ENCODE measurements at places on chromosomes 1 and 21.

DNA sequence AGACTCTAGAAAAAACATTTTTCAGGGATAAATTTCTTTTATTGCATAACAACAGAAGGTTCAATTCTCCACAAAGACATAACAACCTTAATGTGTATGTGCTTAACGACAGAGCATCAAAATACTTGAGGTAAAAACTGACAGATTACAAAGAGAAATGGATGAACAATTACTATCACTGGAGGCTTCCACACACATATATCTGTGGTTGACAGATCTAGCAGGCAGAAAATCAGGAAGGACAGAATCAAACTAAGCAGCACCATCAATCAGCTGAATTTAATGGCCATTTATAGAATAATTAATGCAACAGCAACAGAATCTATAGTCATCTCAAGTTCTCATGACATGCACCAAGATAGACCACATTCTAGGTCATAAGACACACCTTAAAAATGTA is 306.0 kb upstream of the GREM2 start:
- DNase-seq = no peak

DNA sequence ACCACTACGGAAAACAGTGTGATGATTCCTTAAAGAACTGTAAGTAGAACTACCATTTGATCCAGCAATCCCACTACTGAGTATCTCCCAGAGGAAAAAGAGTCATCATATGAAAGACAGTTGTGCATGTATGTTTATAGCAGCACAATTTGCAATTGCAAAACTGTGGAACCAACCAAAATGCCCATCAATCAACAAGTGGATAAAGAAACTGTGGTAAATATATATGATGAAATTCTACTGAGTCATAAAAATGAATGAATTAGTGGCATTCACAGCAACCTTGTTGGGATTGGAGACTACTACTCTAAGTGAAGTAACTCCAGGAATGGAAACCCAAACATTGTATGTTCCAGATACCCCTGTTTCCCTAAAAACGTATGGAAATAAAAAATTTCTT is 337.0 kb upstream of the PTBP2 start:
- DNase-seq = no peak

GRCh38 chr1:119387858-119388257 is 19.3 kb downstream of the HAO2 start:
- DNase-seq = no peak

DNA sequence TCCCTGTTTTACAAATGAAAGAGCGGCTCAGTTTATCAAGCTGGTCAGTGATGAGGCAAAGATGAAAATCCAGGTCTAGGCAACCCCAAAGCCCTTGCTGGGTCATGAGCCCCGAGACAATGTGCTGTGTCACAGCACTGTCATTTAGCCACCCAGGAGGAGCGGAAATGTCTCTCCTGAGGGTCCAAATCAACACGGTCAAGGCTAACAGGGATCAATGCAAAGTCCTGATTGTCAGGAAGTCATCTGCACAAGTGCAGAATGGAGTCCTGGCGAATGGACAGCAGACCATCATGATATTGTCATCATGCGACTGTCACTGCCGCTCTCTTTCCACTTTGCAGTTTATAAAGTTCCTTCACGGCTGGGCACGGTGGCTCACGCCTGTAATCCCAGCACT is 30.2 kb downstream of the NCMAP start:
- DNase-seq = no peak

GRCh38 chr1:56415720-56416119 is 163.6 kb downstream of the PLPP3 start:
- DNase-seq = no peak

GRCh38 chr1:191588905-191589304 is 569.4 kb upstream of the RGS18 start:
- DNase-seq = no peak

DNA sequence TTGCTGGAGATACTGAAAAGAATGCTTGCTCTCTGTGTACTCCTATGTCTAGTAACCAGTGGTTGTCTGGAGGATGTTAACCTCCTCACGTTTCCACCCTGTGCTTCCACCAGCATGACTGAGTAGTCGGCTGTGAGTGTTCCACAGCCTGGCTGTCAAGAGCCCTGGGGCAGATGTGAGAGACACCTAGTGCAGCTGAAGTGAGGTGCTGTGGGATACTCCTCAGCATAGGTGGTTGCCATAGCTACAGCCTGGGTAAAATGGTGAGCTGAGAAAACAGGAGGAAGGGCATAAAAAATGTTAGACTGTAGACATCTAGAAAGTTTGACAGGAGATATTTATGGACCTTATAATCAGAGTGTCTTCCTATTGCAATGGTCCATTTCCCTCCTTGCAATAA is 15.8 kb downstream of the IVL start:
- no peak for DNase-seq

DNA sequence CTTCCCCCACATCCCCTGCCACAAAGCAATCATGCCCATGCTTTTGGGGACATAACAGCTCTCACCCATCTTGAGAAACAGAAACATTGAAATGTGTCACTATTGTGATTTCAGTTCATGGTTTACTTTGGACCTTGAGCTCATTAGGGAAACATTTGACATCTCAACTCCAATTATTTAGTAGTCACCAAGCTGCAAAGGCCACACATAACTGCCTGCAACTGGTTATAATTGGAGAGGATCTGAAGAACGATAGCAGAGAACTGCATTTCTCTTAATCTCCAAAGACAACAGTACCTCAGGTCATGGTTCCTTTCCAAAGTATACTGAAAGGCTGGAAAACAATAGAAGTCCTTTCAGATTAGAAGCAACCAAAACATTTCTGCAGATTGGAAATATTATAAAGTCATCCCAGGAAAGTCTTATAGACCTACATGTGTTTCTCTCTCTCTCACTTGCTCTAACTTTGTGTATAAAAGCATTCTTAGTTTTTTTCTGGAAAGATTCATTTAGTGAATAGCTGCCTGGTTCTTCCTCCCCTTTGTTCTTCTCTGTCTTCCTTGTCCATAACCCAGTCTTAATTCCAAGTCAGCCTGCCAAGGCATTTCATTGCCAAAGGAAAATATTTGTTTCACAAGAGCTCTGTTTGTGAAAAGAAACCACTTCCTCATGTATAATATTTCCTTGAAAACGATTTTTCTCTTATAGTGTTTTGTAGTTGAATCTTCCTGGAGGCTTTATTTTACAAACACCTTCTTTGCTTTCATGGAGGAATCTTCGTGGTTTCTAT is 426.8 kb downstream of the ADGRL2 start:
- no peak for DNase-seq

DNA sequence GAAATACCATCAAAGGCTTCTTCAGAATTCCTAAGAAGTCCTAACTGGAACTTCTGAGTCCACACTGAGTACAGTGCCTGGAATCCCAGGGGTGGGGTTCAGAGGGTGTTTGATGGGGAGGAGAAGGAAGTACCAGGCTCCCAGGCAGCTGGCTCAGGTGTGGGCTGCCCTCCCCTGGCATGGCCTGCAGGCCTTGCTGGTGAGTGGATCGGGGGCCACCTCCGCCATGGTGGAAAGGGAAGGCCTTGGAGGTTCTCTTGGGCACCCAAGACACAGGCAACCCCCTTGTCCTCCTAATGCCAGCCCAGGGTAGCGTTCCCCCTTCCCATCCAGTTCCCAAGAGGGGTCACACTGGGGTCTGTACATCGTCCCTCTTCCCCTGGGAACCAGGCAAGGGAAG is 26.8 kb upstream of the TNFRSF1B start:
- no peak for DNase-seq

- no peak for DNase-seq
Observed at GRCh38 chr21:36790616-36791015, 91.7 kb downstream of the SIM2 start.

- DNase-seq = no peak
Observed at GRCh38 chr1:244186372-244186771, 135.3 kb downstream of the ZBTB18 start.

- DNase-seq = no peak
Observed at GRCh38 chr1:172887162-172887561, 163.6 kb downstream of the TNFSF18 start.

- DNase-seq = no peak
Observed at GRCh38 chr1:222680080-222680479, 32.2 kb downstream of the AIDA start.

- no peak for DNase-seq
Observed at GRCh38 chr1:228007801-228008341, 1.1 kb downstream of the WNT3A start.

DNA sequence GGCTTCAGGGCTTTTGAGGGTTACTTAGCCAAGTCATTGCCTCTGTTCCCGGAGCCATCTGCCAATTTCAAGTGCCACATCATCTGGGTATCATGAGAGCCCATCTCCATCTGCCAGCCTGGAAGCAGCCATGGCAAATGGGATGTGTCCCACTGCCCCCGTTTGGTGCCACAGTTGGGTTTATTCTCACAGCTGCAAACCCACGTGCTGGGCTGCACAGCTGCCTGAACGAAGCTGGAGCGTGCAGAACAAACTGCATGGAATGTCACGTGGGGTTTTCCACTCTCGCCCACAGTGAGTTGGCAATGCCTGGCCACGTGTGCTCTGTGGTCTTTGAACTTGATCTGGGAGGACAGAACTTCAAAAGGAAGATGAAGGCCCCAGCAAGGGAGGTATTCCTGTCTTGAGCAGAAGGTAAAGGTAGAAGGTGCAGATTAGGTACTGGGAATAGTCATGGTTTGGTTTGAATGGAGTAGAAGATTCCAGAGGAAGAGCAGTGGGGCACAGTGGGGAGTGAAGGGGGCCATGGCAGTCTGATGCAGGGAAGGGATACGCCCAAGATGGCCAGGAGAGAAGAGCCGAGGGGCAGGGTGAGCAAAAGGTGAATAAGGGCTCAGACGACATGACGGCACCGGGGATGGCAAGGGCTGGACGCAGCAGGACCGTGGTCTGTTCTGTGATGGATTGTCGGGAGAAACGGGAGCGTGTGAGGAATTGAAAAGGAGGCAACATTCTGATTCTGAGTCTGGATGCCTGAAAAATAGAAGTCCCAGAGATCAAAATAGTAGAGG is 222.0 kb downstream of the KAZN start:
- DNase-seq = no peak

DNA sequence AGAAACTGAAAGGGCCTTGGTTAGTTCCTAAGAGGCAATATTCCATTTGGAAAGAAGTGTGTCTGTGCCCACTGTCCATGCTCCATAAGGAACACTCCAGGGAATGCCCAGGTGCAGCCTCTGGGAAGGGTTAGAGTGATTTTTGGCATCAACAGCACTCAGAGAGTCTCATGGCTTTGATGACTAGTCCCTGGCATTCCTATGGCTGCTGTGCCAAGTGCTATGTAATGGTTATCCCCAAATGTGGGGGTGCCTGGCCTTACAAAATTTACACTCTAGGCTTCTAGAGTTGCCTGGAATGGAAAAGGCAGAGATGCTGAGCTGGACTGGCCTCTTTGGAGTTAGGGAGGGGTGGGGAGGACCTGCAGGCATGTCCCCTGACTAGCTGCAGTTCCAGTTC is 75.0 kb upstream of the BCAR3 start:
- DNase-seq = no peak

GRCh38 chr1:162913345-162913744 is 52.4 kb upstream of the CCDC190 start:
- DNase-seq = no peak

- no peak for DNase-seq
Observed at GRCh38 chr1:40439247-40439646, 11.0 kb upstream of the ZFP69B start.

GRCh38 chr1:69737527-69738185 is 169.9 kb downstream of the LRRC7 start:
- DNase-seq = no peak

DNA sequence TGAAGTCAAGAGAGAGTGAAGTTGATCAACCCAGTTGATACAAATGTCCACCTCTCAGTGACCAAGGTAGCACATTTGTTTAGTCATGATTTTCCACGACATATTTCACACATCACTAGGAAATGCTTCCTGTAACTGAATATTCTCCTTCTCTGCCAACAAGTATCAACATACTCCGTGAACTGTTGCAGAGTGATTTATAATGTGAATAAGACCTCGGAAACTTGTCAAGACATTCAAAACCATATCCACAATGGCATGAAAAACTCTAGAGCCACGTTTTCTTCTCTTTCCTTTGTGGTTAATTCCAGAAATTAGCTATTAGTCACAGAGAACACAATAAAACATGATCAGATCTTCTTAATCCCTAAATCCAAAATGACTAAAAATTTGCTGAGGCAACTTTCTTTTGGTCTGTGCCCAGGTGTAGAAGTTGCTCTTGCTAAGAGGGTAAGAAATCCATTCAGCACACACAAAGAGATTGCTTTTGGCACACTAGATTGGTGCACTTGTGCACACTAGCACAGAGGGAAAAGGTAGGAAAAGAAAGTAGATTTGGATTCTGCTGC is 244.3 kb upstream of the NRIP1 start:
- no peak for DNase-seq

DNA sequence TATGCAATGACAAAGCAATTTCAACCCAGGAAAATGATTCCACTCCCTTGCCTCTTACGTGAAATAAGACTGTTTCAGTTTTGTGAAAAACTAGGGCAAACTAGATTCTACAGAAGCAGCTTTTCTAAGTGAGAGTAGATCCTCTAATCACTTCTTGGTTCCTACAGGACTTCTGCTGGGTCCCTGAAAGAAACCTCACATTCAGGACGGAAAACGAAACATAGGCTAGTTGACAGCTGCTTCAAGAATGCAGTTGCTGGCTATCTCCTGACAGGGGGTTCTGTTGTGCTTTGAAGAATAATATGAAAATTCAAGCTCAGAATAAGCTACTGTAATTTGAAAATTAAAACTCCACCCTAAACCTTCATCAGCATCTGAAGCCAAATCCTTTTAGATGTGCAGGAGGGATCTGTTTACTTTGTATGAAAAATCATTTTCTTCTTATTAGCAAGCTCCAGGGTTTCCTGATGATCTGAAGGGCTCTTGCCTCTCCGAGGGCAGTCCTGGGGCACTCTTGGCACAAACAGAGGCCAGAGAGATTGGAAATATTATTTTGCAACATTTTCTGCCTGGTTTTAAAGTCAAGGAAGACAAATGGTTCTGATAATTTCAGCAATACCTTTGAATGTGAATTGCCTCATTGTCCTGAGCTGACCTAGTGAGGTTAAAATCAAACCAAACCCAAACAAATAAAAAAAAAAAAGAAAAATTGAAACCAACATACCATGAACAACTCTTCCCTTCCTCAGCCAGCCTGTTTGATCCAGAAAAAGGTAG is 55.0 kb downstream of the NTMT2 start:
- no peak for DNase-seq

GRCh38 chr1:234713859-234714258 is 103.9 kb upstream of the IRF2BP2 start:
- no peak for DNase-seq

- DNase-seq = no peak
Observed at GRCh38 chr1:41360074-41360785, 1.0 kb upstream of the FOXO6 start.

DNA sequence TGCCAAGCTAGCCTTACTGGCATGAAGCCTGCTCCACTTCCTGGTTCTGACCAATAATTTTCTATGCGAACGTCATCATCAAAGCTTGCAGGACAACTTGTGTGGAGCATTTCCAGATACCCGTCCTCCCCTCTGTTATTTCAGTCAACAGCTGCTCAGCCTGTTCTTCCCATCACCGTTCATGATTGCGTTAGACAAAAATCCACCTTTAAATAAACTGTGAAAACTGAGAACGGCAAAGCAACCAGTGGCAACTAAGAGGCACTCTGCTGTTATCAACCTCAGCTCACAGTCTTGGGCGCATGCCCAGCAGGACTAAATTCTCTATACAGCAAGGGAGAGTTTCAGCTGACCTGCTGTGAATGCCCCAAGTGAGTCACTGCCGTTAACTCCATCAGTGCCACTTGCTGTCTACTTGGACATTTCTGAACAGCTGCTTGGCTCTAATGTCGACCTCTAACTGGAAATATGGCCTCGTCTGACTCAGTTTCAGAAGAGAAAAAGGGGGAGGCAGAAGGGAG is 207.4 kb upstream of the RUNX1 start:
- no peak for DNase-seq

GRCh38 chr1:54980528-54981241 is at the start of gene TMEM61:
Gene TMEM61, plus strand, starts transcription at chr1:54980628. Its CDS starts 438 bp downstream, at chr1:54981066.
- no peak for DNase-seq

All from activated CD4-positive, alpha-beta T cell treated with anti-CD3 and anti-CD28 coated beads for 4 hours (primary cell).